ENCODE measurements at places on chromosomes 12 and 14.
A peak's percentile ranks its signal among the peaks of the same experiment; 100 is the strongest.

- no peak for DNase-seq
Observed at GRCh38 chr12:103197725-103198388, 240.4 kb downstream of the ASCL1 start.

GRCh38 chr14:102418853-102419240, 56.1 kb downstream of the TECPR2 start:
- no peak for DNase-seq

- no peak for DNase-seq
Observed at GRCh38 chr14:35341751-35342488, 49.7 kb downstream of the PSMA6 start.

GRCh38 chr14:36207500-36207899, 31.0 kb upstream of the PTCSC3 start:
- DNase-seq, result no peak

GRCh38 chr12:105899589-105899988, 239.2 kb downstream of the NUAK1 start:
- DNase-seq, result no peak

DNA sequence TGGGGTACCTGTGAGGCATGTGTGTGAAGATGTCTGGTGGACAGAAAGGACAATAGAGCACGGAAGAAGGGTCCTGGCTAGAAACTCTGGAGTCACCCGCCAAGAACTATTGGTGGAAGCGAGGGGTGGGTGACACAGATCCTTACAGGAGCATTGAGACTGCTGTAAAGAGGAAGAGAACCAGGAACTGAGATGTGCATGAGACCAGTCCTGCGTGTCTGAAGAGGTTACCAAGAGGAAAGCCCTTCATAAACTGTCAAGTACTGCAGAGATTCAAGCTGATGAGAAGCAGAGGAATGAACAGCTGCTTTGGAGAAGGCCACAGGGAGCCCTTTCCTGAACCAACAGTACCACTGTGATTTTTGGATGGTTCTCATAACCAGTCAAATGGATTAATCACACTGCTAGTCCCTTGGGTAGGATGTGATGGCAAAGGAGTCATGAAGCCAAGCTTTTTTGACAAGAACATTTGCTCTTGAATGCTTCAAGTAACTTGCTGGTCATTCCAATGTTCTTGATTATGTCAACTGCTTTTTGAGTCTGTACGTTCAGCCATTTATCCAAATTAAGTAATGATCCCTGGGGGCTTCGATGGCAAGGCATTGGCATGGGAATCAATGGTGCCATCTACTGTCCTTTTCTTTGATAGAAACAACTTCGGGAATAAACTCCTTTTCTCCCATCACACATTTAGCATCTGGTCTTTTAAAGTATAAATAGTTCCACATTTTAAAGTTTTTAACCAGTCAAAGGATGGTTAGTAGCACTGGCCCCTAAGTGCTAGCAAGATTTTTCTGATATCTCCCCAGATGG, 42.9 kb downstream of the GPR135 start:
- no peak for DNase-seq

DNA sequence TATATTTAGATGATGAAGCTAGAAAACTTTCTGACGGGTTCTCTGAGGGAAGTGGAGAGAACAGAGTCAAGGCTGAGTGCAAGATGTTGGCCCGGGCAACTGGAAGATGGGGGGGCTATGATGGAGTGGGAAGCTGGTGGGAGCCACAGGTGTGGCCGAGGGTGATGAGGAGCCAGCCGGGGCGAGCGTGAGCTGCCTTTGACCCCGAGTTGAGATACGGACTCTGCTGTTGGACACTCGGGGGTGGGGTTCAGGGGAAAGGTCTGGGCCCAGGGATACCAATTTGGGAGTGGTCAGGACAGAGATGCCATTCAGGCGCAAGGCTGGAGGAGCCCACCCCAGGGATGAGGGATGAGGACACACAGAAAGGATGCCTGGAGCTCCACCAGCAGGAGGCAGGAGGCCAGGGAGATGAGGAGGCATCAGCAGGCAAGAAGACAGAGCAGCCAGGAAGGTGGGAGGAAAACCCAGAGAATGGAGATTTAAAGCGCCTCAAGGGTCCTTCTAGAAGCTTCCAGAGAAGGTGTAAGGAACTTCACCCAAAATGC, 9.0 kb downstream of the SCARB1 start:
- no peak for DNase-seq

- no peak for DNase-seq
Observed at GRCh38 chr12:108255252-108255602, 83.9 kb downstream of the CMKLR1 start.

DNA sequence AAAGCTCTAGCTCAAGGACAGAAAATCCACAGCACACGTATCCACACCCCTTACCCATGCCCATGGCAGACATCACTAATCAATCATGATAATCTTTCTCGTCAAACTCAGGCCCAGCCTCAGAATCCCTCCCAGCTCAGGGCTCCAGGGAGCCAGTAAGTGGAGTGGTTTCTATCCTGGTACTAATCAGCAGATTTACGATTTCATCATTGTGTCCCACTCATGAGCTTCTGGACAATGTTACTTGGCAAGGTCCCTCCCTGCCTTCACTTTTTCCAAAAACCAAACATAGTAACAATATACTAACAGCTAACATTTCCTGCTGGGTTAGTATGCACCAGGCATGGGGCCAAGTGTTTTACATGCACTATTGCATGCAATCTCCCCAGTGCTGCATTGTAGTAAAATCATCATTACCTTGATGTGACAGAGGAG, 45.8 kb upstream of the NCOR2 start:
- no peak for DNase-seq

DNA sequence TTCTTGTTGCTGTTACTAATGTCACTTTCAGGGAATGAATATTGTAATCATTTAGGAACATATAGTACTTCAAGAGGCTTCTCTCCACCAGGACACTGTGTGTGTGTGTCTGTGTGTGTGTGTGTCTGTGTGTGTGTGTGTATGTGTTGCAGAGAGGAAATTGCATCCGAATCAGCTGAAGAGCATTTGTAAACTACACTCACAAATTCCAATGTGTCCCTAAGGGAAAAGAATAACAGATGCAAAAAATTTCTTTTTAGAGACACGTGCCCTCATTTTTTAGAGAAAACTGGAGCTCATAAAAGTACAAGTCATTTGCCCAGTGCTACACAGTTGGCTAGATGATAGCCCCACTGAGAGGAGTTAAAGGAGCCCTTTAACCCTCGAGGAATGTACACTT, 168.8 kb downstream of the ANO4 start:
- DNase-seq, result no peak

DNA sequence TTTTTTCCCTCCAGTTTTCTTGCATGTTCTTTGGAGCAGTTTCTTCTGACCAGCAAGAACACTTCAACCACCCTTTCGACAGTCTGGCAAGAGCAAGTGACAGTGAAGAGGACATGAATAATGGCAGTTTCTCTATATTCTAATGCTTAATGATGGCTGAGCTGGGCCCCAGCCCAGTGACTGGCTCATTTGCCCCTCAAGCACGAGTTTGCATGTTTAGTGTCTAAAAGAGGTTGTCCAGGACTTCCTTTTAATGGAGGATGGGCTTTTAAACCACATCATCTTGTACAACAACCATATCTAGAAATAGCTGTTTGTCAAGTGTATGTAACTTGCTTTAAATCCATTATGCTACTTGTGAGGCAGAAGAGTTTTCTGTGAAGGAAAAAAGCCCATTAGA, 28.4 kb downstream of the RAD9B start:
- no peak for DNase-seq

DNA sequence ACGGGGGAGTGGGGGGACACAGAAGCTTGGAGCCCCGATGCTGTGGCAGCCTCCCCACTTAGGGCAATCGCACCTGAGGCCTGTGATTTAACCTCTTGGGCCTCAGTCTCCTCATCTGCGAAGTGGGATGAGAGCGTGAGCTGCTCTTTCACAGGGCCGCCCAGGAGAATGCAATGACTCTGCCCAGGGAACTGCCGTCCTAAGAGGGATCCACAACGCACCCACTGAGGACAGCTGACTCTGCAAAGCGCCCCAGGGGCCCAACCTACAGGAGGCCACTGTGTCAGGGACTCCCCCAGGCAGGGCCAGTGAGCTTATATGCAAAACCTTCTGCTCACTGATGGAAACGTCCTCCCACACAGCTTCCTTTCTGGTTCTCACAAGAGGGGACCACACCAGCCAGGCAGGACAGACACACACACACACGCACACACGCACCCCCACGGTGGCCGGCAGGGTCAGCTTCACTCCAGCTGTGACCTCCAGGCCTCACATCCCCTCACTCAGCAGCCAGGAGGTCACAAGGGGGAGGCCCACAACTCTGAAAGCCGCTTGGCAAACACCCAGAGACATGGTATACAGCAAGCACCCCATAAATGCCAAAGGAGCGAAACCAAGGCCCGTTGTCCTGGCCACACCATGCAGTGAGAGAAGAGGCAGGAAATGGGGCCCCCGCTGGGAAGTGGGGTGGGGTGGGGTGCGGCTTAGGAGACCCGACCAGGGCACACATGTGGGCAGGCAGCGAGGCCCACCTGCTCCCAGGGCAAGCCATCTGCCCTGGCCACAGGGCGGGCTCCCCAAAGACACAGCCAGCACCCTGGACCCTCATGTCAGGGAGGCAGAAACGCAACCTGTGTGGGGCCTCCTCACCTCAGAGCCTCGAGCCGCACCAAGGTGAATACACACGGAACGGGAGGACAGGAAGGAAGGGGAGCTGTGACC, 73.3 kb downstream of the NCOR2 start:
- peak; percentile 23 for DNase-seq

DNA sequence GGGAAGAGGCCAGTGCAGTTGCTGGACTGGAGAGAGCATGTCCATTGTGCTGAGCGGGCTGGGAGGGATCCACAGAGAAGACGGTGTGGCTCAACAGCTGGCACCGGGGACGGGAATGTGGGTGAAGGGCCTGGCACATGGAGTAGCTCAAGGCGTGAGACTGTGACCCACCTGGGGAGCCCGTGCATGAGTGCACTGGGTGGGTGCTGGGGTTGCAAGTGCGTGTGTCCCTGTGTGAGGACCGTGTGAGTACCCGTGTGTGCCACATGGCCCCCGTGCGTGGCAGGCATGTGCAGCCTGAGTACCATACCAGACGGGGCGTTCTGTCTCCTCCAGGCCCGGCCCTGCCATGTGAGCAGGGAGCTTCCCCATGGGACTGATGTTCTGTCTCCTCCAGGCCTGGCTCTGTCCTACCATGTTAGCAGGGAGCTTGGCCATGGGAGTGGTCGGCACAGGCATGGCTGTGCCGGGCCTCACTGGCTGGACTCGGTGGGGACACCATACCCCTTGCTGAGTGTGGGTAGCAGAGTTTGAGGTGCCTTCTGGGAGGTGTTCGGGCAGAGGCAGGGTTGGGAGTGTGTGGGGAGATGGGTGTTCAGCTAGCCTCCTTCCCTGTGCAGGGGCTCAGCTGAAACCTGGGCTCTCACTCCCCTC, 234.4 kb downstream of the TMEM121 start:
- DNase-seq, result no peak

DNA sequence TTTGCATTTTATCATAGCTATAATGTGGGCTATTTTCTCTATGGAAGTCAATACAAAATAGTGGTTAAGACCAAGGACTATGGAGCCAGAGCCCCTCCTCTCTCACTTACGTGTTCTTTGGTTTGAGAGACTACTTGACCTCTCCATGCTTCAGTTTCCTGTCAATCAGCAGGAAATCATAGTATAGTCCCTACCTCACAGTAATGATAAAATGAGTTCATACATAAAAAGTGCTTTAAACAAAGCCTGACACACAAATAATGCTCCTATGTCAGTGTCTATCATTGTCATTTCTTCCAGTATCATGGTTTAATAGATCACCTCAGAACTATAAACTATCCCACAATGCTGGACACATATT, 90.4 kb downstream of the MED13L start:
- DNase-seq, result no peak

DNA sequence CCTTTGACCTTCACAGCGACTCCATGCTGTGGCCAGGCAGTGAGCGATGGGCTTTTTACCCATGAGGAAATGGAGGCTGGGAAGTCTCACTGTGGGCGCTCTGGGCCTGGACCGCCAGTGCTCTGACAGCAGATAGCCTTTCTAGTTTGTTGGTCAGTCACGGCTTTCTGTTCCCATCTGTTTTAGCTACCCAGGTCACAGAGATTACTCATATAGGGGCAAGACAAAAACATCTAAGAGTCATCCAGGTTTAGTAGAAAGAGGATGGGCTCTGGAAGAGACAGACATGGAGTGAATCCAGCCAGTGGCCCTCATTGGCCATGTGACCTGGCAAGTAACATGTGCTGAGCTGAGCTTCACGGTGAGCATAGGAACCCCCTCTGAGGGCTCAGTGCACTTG, 68.6 kb downstream of the MARK3 start:
- DNase-seq, result no peak

- no peak for DNase-seq
Observed at GRCh38 chr12:6792522-6793201, 3.3 kb downstream of the CD4 start.

DNA sequence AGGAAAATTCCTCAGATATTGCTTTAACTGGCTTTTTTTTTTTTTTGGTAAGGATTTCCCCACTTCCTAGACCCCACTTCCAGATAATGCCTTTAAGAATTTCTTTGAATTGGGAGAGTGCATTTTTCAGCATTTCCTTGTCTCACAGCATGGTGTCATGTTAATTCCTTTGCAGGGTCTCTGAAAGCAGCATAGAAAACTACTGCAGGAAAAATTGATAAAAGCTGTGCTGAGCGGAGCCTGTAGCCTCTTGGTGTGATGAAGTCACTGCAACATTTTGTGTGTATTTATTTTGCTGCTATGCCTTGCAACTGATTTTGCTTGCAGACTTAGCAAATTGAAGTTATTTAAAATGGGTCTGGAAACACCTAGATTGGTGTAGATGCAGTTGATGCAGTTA, 2.7 kb downstream of the ANO4 start:
- DNase-seq, result no peak

- no peak for DNase-seq
Observed at GRCh38 chr12:128079446-128079845, 187.5 kb upstream of the TMEM132C start.

DNA sequence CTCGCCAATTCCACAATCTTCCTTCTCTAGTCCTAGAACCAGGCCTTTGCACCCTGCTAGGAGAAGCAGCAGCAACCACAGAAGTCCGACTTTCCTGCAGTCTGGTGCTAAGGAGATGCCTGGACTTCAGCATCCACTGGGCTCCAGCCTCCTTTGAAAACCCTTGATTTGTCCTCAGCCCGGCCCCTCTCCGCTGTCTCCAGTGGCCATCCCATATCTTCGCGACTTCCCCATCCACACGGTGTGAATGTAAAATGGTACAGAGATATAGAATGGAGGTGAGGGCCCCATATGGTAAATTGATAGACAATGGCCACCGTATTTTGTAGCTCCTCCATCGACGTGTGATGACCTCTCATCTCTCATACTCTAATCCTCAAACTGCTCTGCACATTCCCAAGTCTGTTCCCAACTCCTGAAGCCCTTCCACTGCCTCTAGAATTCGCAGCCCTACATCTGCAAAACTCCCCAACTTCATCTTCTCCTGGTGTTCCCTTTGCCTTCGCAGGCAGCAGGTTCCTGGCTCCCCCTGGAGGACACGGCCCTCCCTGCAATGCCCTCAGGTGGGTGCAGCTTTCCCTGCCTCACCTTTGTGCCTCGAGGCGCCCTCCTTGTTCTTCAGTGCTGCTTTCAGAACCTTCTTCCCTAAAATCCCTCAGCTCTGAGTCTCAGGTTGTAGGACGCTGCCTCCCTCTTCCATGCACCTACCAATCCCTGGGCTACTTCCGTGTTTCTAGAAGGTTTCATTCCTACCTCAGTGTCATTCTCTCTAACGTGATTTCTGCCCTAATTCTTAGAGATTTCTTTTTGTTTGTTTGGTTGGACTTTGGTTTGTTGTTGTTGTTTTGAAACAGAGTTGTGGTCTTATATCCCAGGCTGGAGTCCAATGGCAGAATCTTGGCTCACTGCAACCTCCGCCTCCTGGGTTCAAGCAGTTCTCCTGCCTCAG, 36.7 kb downstream of the TMBIM6 start:
- peak; percentile 66 for DNase-seq

- no peak for DNase-seq
Observed at GRCh38 chr12:48489012-48489411, 6.7 kb downstream of the C12orf54 start.
